Pancreas (tissue), 10 donors: ENCODE measurements at places on chromosomes 6 and 20. TPM values are rescaled to one million over a fixed set of nuclear protein-coding genes. Genes with fewer than 3 reads are reported as not detected.

The WDR27 gene
- total RNA-seq = 15.8 TPM

The SLA2 gene
- 0.19 TPM for total RNA-seq

The NRSN1 gene
- total RNA-seq = 0.12 TPM

DNA sequence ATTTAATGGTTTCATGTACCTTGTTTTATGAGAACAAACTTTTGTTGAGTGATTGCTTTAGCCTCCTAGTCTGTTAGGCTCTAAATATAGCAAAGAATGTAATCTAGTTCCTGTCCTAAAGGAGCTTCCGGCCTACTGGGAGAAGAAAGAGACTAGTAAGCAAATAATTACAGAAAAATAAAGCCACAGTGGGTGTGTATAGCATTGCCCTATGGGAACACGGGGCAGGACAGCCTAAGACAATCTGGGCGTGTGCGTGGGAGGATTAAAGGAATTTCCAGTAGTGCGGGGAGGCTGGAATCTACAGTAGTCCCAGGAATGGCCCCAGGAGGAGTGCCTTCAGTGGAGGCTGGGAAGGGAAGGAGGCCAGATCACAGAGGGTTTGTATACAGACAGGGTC lies 98.1 kb upstream of the AKAP12 start:
- no peak for DNase-seq
- H3K27me3 ChIP-seq = no peaks in the 10 kb centered on the region
- H3K4me1 ChIP-seq = no peaks in the 10 kb centered on the region
- no peak overlapping the region for H3K4me3 ChIP-seq

GRCh38 chr6:130296854-130297253 lies 69.0 kb upstream of the TMEM200A start:
- H3K4me1 ChIP-seq = no peaks in the 10 kb centered on the region
- no peaks in the 10 kb centered on the region for H3K27me3 ChIP-seq
- no peak for DNase-seq
- no peak overlapping the region for H3K4me3 ChIP-seq

The RSPH4A gene
- total RNA-seq = 0.25 TPM

- DNase-seq = no peak
- no peaks in the 10 kb centered on the region for H3K4me1 ChIP-seq
- H3K4me3 ChIP-seq = no peak overlapping the region
- H3K27me3 ChIP-seq = no peaks in the 10 kb centered on the region
- no peaks in the 10 kb centered on the region for H3K36me3 ChIP-seq
Observed at GRCh38 chr6:140225701-140226436, 851.4 kb upstream of the CITED2 start.

GRCh38 chr6:116074732-116075390 lies 14.2 kb upstream of the FRK start:
- H3K27ac ChIP-seq = no peak overlapping the region
- no peaks in the 10 kb centered on the region for H3K36me3 ChIP-seq
- no peak for DNase-seq
- no peaks in the 10 kb centered on the region for H3K4me1 ChIP-seq
- H3K27me3 ChIP-seq = no peaks in the 10 kb centered on the region
- H3K4me3 ChIP-seq = no peak overlapping the region

DNA sequence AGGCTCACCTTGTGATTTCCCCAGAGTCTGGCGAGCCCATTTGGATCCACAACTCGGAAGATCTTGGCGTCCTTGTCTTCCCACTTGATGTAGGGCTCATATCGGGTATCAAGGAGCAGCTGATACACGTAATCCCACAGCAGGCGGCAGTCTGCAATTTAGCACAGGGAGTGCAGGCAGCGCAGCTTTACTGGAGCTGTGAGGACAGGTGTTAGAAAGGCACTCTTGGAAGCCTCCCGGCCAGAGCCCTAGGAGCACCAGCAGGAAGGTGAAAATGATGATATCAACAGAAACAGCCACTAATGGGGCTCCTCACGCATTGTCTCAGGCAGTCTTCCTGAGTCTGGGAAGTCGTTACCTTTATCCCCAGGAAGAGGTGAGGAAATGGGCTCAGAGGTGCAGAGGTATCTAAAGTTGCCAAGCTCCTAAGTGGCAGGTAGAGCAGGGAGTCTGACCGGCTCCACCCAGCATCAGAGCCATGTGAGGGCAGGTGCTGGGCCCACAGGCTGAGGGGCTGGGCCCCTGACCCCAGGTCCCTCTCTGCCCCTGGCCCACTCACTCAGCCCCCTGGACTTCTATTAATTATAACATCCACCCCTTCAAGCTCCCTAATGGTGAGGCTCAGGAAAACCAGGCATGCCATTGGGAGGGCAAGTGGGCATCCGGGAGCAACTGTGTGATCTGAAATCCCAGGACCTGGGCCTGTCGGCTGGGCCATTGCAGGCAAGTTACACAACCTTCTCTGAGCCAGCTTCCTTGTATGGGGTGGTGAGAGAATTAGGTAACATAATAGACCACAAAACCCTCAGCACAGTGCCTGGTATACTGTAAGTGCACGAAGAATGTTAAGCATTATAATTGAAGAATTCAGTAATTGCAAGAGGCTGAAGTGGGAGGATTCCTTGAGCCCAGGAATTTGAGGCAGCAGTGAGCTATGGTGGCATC lies 18.3 kb downstream of the ETV7 start:
- no peaks in the 10 kb centered on the region for H3K4me1 ChIP-seq
- no peaks in the 10 kb centered on the region for H3K36me3 ChIP-seq
- H3K4me3 ChIP-seq = no peak overlapping the region
- no peak overlapping the region for H3K27ac ChIP-seq

DNA sequence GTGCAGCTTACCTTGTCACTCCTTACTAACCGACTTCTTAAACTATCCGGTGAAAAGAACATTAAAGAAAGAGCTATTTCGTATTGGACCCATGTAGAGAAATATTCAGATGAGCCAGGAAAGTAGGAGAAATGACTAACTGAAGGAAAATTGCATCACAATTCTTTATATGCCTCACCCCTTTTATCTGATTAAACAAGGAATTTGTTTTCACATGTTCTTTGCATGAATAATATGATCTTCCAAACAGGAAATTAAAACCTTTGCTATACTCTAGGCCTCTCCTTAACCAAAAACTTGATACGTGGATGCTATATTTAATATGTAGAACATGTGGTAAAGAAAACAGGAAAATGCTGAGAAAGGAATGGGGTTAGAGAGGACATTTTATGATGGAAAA lies 41.9 kb upstream of the LRRC1 start:
- H3K27ac ChIP-seq = no peak overlapping the region
- no peaks in the 10 kb centered on the region for H3K36me3 ChIP-seq
- H3K4me3 ChIP-seq = no peak overlapping the region
- H3K27me3 ChIP-seq = no peaks in the 10 kb centered on the region

DNA sequence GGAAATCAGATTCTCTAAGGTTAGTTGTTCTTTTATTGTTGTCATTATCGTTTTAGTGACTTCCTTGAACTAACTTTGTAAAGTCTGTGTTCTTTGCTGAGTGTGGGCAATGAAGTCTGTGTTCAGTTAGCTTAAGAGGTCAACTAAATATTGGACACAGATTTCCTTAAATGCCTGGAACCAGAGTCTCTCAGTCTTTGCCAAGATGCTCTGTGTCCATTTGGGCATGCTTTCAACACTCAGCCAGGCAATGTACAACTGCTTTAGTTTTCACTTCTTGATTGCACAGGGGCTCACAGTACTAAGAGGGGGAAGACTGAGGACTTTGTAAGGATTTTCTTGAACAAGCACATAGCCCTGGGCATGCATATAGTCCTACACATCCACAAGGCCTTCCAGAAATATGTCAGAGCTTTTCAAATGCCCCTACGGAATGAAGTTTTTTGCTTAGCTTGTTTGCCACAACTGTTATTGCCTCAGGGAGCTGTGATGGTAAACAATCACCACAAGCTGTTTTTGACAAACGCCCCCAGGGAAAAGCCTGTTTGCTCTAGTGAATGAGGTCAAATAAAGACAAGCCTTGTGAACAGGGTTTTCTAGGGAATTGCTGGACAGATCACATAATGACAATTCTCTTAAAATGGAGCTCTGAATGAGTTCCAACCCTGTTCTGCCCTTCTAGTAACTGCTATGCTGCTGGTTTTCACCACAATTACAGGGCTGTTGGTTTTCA lies 82.5 kb downstream of the B3GAT2 start:
- H3K36me3 ChIP-seq = no peaks in the 10 kb centered on the region
- H3K27ac ChIP-seq = no peak overlapping the region
- no peaks in the 10 kb centered on the region for H3K4me1 ChIP-seq
- no peak overlapping the region for H3K4me3 ChIP-seq
- no peak for DNase-seq

The PDYN gene
- not detected for total RNA-seq

The HLA-DRB5 gene
- total RNA-seq = 2.0 TPM

- no peak overlapping the region for H3K4me3 ChIP-seq
- no peak for DNase-seq
- no peaks in the 10 kb centered on the region for H3K27me3 ChIP-seq
- H3K27ac ChIP-seq = no peak overlapping the region
Observed at GRCh38 chr20:9407805-9408421, 106.5 kb upstream of the LAMP5 start.

The CCN6 gene
- not detected for total RNA-seq

GRCh38 chr6:131976545-131977061 lies 25.4 kb upstream of the CCN2 start:
- H3K27ac ChIP-seq = no peak overlapping the region
- no peaks in the 10 kb centered on the region for H3K36me3 ChIP-seq
- no peaks in the 10 kb centered on the region for H3K27me3 ChIP-seq
- no peaks in the 10 kb centered on the region for H3K4me1 ChIP-seq

DNA sequence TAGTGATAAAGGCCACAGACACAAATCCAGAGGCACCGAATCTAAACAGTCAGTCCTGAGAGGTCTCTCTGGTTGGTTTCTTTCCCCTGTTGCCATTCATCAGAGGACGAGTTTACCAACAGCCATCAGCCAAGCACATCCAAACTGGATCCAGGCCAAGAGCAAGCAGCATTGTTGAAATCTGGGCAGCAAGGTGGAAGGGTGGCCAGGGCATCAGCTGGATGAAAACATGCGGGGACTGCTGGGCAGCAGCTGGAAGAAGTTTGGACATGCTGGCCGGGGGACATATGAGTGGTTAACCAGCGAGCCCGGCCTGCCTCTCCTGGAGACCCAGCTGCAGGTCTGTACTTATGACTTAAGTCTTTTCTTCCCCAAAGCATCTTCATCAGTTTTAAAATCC lies at the start of gene SMIM28:
Gene SMIM28 (plus strand): TSS at position 62 of the 400 bp plus-strand sequence. CDS start 168 bp downstream, at position 230.
- H3K27ac ChIP-seq = no peak within 1 kb of the TSS
- DNase-seq = no peak
- no peaks in the 10 kb centered on the region for H3K4me1 ChIP-seq
- no peak within 1 kb of the TSS for H3K4me3 ChIP-seq
- no peaks in the 10 kb centered on the region for H3K27me3 ChIP-seq

DNA sequence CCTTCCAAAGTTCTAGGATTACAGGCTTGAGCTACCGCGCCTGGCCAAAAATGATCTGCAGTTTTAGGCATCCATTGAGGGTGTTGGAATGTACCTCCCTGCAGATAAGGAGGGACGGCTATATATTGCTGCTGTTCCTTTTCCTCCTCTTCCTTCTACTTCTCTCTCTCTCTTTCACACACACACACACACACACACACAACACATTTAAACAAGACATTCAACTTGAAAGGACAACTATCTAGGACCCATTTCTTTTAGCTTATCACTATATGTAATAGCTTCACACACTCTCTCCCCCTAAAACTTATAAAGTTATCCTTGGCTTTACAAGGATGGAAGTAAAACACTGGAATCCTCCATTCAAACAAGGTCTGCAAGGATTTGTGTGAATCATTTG lies 260.6 kb downstream of the PHACTR1 start:
- H3K4me3 ChIP-seq = no peak overlapping the region
- H3K27me3 ChIP-seq = no peaks in the 10 kb centered on the region
- no peaks in the 10 kb centered on the region for H3K36me3 ChIP-seq
- no peak for DNase-seq
- no peak overlapping the region for H3K27ac ChIP-seq

The TOP1 gene
- total RNA-seq = 25.6 TPM

The SOBP gene
- 3.4 TPM for total RNA-seq

GRCh38 chr6:122869437-122870024 lies 80.5 kb downstream of the SMPDL3A start:
- no peaks in the 10 kb centered on the region for H3K36me3 ChIP-seq
- DNase-seq = no peak
- H3K27ac ChIP-seq = no peak overlapping the region
- H3K27me3 ChIP-seq = peaks cover 4% of the 10 kb centered on the region
- H3K4me3 ChIP-seq = no peak overlapping the region
- no peaks in the 10 kb centered on the region for H3K4me1 ChIP-seq

- H3K4me1 ChIP-seq = peaks cover 13% of the 10 kb centered on the region
- H3K27ac ChIP-seq = no peak overlapping the region
- no peak for DNase-seq
- no peak overlapping the region for H3K4me3 ChIP-seq
Observed at GRCh38 chr6:15623276-15624116, 39.3 kb downstream of the DTNBP1 start.

GRCh38 chr20:8208226-8208625 lies 76.2 kb downstream of the PLCB1 start:
- H3K36me3 ChIP-seq = no peaks in the 10 kb centered on the region
- no peak overlapping the region for H3K4me3 ChIP-seq
- H3K4me1 ChIP-seq = no peaks in the 10 kb centered on the region
- H3K27ac ChIP-seq = no peak overlapping the region
- DNase-seq = no peak

- no peak overlapping the region for H3K27ac ChIP-seq
- no peaks in the 10 kb centered on the region for H3K4me1 ChIP-seq
- H3K4me3 ChIP-seq = no peak overlapping the region
- H3K36me3 ChIP-seq = peaks cover 15% of the 10 kb centered on the region
Observed at GRCh38 chr20:45953672-45954071, 18.3 kb downstream of the ZNF335 start.

The MAD2L1BP gene
- total RNA-seq = 10.1 TPM

DNA sequence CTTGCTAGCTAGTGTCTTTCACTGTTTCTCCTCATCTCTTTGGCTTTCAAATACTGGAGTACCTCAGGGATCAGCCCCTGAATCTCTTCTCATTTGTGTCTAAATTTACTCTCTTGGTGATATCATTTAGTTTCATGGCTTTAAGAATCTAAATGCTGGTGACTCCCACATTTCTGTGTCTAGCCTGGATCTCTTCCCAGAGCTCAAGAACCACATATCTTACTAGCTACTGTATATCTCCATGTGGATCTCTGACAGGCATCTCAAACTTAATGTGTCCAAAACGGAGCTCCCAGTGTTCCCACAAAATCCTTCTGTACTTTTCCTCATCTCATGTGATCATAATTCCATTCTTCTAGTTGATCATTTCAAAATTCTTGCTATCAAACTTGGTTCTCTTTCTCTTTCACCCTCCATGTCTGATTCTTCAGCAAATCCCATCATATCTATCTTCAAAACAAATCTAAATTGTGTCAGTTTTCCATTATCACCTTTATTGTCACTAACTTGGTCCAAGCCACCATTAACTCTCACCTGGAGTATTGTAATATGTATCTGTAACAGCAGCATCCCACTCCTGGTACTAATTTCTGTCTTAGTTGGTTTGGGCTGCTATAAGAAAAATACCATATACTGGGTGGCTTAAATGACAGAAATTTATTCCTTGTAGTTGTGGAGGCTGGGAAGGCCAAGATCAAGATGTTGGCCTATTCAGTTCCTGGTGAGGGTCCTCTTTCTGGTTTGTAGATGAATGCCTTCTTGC lies 45.9 kb downstream of the CCDC170 start:
- no peak overlapping the region for H3K27ac ChIP-seq
- H3K4me1 ChIP-seq = no peaks in the 10 kb centered on the region
- no peak for DNase-seq
- no peak overlapping the region for H3K4me3 ChIP-seq
- no peaks in the 10 kb centered on the region for H3K27me3 ChIP-seq
